ENCODE measurements at places on chromosomes 4 and X. TPM values are rescaled to one million over a fixed set of nuclear protein-coding genes. Genes with fewer than 3 reads are reported as not detected.

TRAPPC2 gene
- total RNA-seq = 8.3 TPM

DNA sequence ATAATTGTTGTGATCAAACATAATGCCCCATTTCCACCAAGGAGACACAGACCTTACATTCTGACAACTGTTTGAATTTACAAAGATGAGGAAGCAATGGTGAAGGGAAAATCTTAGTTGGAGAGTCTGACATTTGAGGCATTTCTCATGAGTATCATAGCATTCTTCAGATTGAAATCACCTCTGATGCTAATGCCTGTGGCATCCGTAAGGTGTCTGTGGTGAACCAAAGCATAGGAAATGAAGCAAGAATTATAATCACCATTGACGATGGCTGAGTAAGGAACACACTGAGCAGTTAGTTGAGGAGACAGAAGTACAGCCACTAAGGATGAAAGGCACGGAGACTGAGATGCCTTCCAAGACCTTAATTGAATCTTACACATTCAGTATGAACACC lies 575.7 kb downstream of the TRIML1 start:
- DNase-seq = no peak

DNA sequence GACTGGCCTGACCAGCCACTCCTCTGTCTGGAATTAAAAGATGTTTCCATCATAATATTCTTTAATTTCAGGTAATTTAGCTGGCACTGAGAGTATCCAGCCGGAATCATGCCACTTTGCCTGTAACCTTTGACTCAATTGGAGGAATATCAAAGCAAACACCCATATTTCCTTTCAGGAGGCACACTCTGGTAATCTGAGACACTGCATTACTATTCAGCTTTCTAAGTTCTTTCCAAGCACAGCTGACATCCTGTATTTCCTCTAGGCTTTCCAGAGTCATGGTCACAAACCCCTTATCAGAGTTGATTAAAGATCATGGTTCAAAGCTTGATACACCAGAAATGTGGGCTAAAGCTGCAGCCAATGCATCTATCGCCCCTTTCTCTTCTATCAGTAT lies 29.3 kb downstream of the INTS12 start:
- no peak for DNase-seq

GRCh38 chr4:114729068-114729738 lies 130.6 kb downstream of the UGT8 start:
- no peak for DNase-seq

USP17L26 gene
- not detected for total RNA-seq

ARR3 gene
- total RNA-seq = not detected

DNA sequence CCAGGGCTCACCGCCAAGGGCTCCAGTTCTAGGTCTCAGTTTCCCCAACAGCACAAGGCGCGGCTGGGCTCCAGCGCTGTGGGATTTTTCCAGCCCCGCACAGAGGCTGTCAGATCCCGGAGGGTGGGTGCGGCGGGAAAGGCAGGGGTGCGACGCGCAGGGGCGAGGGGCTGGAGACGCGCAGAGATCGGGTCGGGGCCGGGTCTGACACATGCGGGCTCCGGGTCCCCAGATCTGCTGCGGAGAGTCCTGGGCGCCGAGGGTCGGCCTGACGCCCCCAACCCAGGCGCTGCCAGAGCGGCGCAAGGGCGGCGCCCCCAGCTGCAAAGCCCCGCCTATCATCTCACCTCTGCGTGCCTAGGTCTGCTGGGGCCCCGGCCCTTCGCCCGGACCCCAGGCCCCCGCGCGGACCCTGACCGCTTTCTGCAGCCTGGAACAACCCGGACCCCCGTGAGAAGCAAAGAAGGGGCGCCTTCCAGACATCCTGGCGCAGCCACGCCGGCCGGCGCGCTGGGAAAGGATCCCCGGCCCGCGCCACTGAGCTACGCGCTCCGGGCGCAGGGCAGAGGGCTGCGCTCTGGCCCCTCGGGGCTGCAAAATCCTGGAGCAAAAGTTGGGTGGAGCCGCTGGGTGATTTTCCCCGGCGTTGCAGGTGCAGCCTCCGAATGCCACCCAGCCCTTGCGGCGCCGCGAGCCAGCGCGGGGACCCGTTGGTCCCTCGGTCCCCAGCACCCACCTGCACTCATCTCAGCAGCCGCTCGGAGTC lies 486 bp downstream of the ABLIM2 start:
- DNase-seq = no peak

DNA sequence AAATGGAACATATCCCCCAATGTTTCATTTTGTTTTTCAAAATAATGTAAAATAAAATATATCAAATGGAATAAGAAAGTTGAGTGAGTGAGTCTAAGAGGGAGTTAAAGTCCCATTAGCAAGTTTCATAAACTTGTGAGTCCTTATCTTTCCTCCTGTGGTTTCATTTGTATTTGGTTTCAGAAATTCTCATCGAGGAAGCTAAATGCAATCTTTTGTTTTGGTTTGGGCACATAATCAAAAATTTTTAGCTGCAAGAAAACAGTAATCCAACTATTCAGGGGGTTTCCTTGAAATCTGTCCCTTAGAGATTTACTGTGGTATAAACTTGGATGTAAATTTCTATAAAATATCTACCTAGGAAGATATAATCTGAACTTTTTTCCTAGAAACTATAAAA lies 124.2 kb downstream of the CAMK2D start:
- DNase-seq = no peak

DNA sequence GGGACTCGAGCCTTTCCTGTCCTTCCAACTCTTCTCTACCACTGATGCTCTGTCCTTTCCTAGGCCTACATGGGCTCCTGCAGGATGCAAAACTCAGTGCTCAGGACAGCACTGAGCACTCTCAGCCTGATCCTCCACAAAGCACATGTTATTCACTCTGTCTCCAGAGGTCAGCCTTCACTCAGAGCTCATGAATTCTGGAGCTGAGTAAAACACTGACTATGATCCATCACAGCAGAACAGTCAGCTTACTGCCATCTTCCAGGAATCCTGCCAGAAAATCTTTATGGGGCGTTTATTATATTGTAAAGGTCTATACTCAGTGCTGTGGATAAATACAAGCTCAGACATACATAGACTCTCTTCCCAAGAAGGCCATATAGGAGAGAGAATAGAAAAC lies 121.5 kb upstream of the CPEB2 start:
- DNase-seq = no peak

- no peak for DNase-seq
Measured at GRCh38 chr4:66355328-66355727, 685.0 kb upstream of the EPHA5 start.

- no peak for DNase-seq
Measured at GRCh38 chr4:137825505-137825904, 293.2 kb upstream of the PCDH18 start.

ARAP2 gene
- 138 TPM for total RNA-seq

GRCh38 chr4:159077702-159078495 lies 25.0 kb upstream of the RAPGEF2 start:
- DNase-seq = no peak

DNA sequence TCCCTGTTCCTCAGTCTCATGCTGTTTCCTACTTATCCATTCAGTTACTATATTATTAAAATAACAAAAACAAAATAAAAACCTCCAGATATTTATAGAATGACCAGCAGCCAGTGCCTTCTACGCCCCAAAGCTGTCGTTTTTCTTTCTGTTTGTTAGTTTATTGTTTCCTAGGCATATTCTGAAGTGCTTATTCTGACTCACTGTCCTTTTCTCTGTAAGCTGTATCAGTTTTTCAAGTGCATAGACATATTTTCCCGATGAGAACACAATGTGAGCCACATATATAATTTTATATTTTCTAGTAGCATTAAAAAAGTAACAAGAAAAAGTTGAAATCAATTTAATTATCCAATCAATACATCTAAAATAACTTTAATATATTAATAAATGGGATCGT lies 2158.6 kb upstream of the TENM3 start:
- no peak for DNase-seq

DNA sequence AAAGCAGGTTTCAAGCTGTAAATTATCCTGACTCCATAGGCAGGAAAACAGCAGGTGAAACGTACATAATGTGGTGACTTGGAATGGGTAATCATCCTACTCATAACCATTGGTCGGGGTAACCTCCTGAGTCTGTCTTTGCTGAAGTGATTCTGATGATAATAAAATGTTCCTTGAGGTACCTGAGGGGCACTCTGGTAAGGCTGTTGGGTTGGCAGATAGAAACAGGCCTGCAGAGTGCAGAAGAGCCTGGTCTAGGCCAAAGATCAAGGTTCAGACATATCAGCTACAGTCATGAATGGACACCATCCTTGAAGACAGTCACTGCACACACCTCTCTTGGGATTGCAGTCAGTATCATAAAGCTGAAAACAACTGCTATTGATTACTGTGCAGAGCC lies 174.7 kb upstream of the RPL34 start:
- no peak for DNase-seq

DNA sequence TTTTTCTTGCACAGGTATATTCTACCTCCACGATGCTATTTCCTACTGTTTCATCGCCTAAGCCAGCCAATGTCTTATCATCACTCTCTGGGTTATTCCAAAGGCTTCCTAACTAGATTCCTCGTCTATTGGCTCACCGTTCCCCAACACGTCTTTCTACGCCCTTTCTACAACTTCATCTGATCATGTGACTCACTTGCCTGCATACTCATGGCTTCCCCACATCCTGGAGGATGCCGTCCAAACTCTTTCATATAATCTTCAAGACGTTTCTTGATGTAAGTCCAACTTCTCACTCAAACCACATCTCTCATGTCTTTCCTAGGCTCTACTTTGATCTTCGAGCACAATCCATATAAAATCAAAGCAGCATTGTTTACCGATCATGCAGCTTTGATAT lies 322.0 kb upstream of the PPARGC1A start:
- DNase-seq = no peak

DNA sequence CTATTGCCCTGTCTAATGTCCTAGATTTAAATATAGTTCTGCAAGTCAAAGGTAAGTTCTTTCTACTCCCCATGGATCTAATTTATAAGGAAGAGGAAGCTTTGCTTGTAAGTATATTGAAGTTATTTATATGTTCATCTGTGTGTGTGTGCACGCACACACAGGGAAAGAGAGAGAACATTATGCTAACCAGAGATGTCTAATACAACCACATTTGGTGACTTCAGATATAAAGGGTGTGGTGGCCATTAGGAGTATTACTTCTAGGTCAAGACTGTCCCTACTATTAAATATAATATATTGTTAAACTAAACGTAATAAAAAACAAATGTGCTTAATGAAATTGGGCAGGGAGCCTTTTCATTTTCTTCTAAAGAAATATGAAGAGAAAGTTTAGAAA lies 4.1 kb downstream of the DCK start:
- DNase-seq = no peak

ZNF711 gene
- total RNA-seq = 2.5 TPM

- no peak for DNase-seq
Measured at GRCh38 chrX:105744291-105744690, 78.0 kb upstream of the NRK start.

DNA sequence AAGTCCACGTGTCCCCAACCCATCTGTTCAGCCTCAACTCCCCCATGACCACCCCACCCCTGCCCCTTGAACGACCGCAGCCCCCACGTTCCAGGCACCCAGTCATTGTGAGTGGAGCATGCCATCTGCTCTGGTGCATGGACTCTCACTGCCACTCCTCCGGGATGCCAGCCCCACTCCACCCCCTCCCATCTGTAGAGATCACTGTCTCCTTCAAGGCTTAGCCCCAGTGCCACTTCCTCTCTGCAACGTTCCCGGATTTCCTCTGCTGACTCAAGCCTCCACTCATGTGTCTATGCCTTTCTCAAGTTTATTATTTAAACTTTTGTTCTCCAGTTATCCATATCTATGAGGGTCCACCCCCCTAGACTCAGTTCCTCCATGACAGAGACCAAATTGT lies 54.0 kb downstream of the MAML3 start:
- no peak for DNase-seq

DNA sequence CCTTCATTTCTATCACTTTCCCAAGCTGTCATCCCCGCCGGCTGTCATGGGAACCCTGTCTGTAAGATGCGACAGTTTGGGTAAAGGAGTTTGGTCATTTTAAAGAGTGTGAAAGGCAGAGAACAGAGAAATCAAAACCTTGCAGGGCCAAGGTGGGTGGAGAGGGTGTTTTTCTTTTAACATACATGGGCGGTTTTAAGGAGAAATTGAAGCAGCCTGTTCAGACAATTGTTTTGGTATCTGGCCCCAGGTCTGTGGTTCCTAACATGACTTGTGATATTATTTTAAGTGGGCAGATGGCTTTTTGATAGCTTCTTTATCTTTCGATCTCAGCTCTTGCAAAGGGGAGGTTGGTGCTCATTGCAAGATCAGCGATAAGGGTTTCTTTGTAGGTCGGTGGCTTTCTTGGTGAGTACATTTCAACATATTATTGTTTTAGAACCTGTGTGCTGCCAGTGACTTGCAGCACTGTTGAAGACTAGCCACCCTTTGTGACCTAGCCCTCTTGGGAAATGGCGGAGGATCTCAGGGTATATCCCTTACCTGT lies 3.7 kb downstream of the PPP1R3F start:
- no peak for DNase-seq

- no peak for DNase-seq
Measured at GRCh38 chr4:84948056-84948455, 18.4 kb downstream of the WDFY3 start.

DNA sequence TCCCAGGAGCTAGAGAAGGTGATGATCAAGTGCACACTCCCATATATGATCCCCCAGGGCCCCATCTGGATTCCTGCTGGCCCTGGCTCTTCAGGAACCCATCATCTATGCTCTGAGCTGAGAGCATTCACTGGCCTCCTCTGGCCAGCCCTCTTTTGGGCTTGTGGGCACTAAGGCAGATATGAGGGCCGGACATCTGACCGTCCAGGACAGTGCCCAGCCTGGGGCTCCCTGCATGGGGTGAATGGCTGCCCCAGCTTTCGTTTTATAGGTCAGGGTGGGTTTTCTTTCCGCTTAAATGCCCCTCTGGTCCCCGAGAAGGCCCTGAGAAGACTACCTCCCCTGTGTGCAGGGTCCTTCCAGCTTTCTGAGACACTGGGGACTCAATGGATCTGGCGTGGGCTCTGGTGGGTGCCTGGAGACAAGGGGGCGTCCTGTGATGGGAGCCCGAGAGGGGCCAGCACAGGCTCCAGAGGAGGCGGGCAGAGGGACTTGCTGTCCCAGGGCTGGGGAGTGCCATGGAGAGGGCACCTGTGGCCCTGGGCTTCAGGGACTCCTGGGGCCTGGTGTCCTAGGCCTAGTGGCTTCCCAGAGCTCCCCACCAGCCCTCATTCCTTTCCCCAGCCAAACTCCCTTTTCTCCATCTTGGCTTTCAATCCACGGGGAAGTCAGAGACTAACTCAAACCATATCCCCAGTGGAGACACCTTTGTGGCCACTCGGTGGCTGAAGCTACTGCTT lies 39.5 kb upstream of the GRPEL1 start:
- no peak for DNase-seq

DMRTC1B gene
- not detected for total RNA-seq

TMEM255A gene
- total RNA-seq = 5.6 TPM

DNA sequence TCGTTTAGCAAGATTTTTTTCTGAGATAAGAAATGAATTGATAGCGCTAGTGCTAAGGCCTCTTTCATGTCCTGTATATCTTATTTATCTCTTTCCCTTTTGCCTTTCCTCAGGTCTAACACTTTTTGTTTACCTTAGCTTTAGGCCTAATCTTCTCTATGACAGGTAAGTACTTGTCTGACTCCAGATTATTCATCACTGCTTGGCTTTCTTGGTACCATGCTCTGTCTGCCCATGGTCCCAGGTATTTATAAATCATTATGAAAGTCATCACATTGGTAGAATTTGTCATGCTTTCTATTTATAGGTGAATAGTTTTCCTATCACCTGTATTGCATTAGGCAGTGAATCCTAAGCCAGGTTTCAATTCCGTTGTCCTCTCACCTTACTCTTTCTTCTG lies 99.5 kb upstream of the CTSO start:
- no peak for DNase-seq

FAM9C gene
- total RNA-seq = not detected

SLC6A14 gene
- not detected for total RNA-seq

Measured in omental fat pad (tissue), 4 donors.